Activated T-cell treated with anti-CD3 and anti-CD28 coated beads for 1 hour (primary cell): ENCODE measurements at places on chromosomes 5 and 9.

- DNase-seq = no peak
Measured at GRCh38 chr9:104836235-104836634, 72.3 kb downstream of the NIPSNAP3B start.

DNA sequence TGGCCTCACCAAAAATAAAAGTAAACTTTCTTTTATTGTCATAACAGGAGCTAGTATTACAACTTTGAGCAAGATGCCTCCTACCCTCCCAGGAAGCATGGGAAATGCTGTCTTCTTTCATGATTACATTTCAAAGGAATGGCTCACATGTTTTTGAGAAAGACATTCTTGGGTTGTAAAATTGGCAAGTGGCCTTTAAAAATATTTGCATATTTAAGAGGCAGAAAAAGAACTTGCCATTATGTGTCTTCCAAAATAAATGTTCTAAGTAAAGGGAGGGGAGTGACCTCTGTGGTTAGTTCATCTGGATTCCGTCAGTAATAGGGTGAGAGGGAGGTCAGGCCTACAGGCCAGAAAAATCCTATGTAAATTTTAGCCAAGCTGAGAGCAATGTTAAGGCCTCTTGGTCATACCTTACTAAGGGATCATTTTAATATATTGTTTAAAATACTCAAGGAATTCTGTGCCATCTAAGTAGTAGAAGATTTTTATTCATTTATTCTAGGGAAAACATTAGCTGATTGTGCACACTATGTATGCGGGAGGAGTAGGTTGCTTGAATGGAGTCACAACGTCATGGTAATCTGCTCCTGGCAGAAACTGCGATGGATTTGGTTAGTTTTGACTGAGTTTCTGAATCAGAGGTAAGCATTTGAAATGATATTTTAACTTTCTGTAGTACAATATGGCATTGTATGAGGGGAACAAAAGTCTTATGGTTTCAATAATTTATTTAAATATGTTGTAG is 1485.7 kb upstream of the CDH9 start:
- no peak for DNase-seq

GRCh38 chr9:133815781-133816180 is 77.6 kb upstream of the SARDH start:
- no peak for DNase-seq

DNA sequence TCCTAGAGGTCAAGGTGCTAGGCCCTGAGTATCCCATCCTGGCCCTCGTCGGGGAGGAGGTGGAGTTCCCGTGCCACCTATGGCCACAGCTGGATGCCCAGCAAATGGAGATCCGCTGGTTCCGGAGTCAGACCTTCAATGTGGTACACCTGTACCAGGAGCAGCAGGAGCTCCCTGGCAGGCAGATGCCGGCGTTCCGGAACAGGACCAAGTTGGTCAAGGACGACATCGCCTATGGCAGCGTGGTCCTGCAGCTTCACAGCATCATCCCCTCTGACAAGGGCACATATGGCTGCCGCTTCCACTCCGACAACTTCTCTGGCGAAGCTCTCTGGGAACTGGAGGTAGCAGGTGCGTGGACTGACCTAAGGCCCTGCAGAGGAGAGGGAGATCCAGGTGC is 7.9 kb downstream of the BTNL9 start:
- no peak for DNase-seq

DNA sequence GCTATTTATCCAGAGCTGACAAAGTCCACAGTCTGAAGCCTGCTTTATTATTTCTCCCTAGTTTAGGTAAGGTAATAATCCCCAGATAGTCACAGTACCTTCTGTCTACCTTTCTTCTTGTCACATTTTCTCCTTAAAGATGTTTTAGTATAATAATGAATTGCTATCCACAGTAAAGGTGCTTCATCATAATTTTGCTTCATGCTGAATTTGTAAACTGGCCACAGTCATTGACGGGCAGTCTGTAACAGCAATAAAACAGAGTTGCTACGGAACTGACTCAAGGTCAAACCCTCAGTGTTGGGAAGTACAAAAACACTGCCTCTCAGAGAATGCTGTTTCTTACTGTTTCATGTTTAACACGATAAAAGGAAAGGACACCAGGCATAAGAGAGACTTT is 195.7 kb downstream of the ZNF608 start:
- DNase-seq = no peak

- no peak for DNase-seq
Measured at GRCh38 chr9:114745108-114745848, 60.6 kb downstream of the TNFSF15 start.

- no peak for DNase-seq
Measured at GRCh38 chr9:96867079-96867804, 12.9 kb upstream of the ZNF782 start.

GRCh38 chr5:170540271-170540670 is 36.5 kb downstream of the KCNIP1 start:
- no peak for DNase-seq

DNA sequence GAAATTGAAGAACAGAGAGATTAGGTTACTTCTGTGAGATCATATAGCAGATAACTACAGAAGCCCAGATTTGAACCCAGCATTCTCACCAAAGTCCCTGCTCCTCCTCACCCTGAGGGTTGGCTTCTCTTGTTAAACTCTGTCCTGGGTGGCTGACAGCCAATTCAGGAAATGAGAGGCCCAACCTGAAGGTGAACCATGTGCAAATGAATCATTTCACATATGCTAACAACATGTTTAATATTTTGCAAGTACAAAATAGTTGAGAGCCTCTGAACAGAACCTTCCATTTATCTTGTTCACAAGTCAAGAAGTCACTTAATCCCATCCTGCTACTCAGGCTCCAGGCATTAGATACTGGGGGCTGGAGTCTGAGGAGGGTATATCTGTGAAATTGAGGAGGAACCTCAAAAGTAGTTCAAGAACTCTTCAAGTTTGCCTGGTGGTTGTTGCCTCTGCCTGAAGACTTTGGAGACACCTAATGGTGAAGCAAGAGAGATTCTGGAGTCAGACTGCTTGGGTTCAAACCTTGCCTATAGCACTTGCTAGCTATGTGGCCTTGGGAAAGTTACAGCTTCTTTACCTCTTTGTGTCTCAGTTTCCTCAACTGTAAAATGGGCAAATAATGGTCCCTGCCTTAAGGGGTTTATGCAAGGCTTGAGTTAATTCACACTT is 564.0 kb downstream of the PSAT1 start:
- no peak for DNase-seq

DNA sequence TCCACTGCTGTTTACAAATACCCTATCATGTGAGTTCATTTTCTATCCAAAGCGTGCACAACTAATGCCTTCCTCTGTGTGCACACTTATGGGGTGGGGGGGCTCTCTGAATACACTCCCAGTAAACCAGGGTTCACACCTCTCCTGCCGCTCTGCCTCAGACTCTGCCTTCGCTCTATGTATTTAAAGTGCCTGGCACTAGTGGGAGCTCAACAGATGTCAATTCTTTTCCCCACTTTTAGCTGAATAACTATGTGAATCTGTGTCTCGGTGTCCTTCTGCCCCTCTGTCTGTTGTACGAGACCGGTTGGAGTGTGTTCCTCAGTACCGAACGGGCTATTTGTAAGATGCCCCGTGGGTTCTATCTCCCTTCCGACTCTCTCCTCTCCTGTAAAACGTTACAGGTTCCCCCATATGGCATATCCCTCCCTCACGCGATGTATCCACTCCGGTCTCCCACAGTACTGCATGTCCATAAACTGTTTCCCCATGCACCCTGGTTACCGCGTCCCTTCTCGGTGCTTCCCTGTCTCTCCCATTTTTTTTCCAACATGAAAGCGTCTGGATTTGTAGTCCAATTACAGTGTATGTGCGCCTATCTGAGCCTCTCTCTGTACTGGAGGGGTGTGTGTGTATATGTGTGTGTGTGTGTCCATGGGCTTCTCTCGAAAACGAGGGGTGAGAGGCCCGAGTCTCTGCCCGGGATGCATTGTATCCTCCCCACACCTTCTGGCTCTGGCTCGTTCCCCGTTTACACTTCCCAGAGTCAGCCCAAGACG is 1.6 kb downstream of the ELL2 start:
- DNase-seq = no peak

- DNase-seq = no peak
Measured at GRCh38 chr5:219991-220390, 1.9 kb downstream of the SDHA start.

DNA sequence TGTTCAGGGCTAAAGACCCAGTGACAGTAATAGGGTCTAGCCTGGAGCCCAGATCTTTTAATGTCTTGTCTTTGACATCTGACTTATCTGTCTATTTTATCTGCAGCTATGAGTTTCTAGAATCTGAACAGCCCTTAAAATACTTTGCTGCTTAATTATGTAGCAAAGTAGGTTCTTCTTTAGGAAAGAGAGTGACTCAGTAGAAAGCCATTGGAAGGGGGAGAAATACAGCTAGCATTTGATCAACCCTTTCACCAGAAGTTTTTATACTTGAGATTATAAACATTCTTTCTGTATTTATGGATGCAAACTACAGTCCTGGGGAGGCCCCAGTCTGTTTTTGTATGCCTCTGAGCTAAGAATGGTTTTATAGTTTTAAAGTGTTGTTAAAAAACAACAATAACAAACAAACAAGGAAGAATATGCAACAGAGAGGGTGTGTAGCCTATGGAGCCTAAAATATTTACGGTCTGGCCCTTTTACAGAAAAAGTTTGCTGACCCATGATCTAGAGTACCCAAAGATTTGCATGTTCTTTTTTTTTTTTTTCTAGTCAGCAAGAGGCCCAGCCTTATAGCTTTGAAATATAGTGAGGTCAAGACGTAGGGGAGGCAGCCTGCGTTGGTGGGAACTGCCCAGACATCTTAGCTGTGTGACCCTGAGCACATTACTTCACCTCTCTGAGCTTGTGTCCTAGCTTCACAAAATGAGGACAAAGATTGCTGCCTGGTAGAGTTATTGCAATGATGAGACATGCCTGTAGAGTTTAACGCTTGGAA is 9.7 kb downstream of the GSN start:
- DNase-seq = no peak

- no peak for DNase-seq
Measured at GRCh38 chr5:154198611-154199230, 8.2 kb downstream of the GALNT10 start.

DNA sequence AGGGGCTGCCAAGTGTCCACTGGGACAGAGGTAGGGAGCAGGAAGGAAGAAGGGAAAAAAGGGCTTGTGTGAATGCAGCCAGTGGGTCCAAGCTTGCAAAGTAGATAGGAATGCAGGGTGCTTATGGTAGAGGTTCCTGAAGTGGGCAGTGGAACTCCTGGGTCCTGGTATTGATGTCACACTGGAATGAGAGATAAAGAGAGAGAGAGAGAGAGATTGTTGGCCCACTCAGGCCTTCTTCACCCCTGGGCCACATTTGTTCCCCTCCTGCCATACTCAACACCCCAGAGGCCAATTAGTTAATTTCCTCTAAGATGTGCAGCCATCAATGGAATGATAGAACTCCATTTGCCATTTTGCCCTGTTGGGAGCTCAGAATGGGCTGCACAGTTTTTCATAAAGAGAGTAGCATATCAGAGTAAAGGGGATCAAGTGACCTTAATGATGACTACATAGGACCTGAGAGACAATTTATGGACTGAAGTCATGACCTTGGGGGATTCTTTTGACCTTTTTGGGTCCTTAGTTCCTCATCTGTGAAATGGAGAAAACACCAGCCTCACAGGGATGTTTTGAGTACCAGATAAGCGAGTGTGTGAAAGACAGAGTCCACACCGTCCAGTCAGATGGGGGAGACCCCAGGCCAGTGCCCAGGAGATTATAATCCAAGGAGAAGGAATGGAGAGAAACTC is 52.9 kb downstream of the PPARGC1B start:
- DNase-seq = no peak
